Motor neuron (in vitro differentiated cells): ENCODE measurements at places on chromosomes 13 and 19. TPM values are rescaled to one million over a fixed set of nuclear protein-coding genes. Genes with fewer than 3 reads are reported as not detected.

The SYNGR4 gene
- total RNA-seq = not detected in 2 replicates

GRCh38 chr13:41224113-41225110 lies 30.0 kb upstream of the KBTBD7 start:
- ATAC-seq = no peak

DNA sequence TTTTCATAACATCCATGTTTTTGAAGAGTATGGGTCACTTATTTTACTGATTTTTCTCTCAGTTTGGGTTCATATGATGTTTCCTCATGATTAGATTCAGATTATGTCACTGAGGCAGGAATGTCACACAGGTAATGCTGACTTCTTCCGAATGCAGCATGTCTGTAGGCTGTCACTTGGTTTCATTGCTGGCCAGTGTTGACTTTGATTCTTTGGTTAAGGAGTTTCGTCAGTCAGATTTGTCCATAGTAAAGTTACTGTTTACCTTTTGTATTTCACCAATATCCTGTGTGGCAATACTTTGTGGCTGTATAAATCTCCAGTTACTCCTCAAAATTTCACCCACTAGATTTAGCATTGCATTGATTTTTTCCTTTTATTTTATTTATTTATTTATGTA lies 105.6 kb downstream of the MRPL57 start:
- no peak for ATAC-seq

DNA sequence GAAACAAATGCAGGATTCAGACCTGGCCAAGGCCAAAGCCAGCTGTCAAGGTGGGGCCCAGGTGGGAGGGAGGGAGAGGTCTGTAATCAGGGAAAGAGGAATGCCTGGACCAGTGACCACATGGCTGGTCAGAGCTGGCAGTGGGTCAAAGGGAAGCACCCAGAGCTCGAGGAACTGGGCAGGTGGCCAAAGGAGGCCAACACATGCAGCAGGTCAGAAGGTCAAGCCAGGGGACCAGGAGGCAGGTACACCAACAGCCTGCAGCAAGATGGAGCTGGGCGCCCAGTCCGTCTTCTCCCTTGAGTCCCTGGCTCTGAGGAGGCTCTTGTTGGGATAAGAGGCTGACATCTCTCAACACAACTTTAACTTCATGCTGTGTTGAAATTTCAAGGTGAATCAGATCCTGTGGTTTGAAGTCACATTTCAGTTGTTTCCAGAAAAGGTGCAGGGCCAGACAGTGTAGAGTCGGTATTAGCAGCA lies 17.1 kb downstream of the GPATCH1 start:
- ATAC-seq = no peak

DNA sequence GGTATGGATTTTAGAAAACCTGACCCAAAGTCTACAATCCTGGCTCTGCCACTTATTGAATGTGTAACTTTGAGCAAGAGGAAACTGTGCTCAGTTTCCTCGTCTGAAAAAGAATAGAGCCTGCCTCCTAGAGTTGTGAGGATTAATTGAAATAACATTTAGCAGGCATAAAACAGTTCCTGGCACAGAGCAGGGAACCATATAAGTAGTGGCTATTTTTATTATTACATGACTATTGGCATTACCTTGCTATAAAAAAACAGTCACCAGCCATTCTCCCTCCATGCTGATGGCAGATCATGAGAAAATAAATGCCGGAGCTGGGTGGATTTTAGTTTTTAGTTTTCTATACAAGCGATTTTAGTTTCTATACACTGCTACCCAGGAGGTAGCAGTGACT lies 5.8 kb downstream of the DOCK9 start:
- ATAC-seq = no peak

DNA sequence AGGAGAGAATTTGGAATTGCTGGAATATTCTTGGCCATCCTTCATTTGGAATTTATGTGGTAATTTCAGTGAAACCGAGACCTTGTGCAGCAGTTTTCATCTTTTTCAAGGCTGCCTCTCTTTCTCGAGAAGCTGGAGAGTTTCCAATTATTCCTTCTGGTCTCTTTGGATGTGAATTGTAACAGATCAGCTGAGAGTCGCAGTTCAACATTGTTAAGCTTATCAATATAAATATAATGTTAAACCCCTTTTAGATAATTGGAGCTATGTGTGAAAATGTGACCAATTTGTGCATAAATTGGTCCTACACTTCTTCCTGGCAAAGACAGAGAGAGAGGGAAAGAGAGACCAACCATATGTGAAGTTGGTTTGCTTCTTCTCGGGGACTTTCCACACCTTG lies 425.6 kb downstream of the TSHZ3 start:
- ATAC-seq = no peak

- no peak for ATAC-seq
These were observed 6.2 kb upstream of the PRKCG start for GRCh38 chr19:53875602-53876325.

GRCh38 chr13:47646298-47646697 lies 354.8 kb downstream of the SUCLA2 start:
- peak; percentile 56 for ATAC-seq
